ENCODE measurements at places on chromosomes 3 and 15.

DNA sequence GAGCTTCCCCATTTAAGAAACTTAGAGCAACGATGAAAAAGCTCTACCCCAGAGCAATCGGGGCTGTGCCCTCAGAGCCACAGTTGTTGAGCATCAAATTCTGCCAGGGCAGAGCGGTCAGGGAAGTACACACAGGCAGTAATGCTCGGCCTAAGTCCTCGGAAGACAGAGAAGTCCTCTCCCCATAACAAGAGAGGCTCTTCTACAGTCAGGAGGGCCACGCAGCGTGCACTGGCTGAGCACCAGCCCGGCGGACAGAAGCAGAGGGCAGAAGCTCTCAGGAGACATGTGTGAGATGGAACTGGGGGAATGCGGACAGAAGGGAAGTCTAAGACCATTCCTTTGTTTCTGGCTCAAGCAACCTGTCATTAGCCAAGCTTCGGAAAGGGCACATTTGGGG is 95.9 kb downstream of the XXYLT1 start:
- DNase-seq, result no peak

DNA sequence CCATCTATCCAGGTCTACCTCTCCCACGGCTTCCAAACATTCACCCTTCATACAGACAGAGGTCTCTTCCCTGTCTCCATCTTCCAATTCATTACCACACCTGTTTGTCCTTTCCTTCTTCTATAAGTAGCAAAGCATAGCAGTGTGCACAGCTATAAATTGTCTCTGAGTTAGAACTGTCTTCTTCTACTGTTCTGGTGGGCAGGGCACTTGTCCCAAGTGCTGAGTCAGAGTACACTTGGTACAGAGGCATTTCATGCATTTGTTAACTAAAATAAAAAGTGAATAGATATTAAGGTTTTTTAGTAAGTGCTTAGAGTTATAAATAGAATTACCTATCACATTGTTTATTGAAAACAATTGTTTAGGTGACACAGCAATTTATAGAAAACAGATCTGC is 150.1 kb upstream of the CCDC54 start:
- DNase-seq, result no peak

- DNase-seq, result no peak
Observed at GRCh38 chr3:78148986-78149717, 1109.3 kb downstream of the ROBO2 start.

DNA sequence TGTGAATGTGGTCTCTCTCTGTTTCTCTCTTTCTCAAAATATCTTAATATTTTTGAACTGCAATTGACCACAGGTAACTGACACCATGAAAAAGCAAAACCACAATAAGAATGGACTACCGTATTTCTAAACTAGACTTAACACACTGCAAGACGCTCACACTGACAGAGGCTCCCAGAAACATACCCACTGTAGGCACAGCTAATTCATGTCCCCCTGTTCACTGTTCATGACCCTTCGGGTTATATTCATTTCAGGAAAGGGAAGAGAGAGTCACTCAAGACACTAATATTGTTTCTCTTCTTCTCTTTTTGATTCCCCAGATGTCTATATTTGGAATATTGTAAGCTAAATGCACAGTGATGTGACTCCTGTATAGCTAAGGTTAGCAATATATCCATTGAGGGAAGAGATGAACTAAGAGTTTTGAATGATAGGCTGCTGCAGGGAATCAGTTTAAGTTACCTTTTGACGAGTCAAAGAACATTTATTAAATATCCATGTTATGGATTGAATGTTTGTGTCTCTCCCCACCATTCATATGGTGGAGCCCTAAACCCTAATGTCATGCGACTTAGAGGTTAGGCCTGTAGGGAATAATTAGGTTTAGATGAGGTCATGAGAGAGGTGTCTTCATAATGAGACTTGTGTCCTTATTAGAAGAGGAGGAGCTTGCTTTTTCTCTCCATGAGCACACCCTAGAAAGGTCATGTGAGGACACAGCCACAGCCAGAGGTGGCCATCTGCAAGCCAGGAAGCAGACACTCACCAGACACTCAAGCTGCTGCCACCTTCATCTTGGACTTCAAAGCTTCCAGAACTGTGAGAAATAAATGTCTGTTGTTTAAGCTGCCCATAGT is 216.6 kb upstream of the GRM7 start:
- peak; percentile 25 for DNase-seq

- DNase-seq, result peak; percentile 29
Observed at GRCh38 chr3:142498397-142499180, 50.8 kb upstream of the XRN1 start.

DNA sequence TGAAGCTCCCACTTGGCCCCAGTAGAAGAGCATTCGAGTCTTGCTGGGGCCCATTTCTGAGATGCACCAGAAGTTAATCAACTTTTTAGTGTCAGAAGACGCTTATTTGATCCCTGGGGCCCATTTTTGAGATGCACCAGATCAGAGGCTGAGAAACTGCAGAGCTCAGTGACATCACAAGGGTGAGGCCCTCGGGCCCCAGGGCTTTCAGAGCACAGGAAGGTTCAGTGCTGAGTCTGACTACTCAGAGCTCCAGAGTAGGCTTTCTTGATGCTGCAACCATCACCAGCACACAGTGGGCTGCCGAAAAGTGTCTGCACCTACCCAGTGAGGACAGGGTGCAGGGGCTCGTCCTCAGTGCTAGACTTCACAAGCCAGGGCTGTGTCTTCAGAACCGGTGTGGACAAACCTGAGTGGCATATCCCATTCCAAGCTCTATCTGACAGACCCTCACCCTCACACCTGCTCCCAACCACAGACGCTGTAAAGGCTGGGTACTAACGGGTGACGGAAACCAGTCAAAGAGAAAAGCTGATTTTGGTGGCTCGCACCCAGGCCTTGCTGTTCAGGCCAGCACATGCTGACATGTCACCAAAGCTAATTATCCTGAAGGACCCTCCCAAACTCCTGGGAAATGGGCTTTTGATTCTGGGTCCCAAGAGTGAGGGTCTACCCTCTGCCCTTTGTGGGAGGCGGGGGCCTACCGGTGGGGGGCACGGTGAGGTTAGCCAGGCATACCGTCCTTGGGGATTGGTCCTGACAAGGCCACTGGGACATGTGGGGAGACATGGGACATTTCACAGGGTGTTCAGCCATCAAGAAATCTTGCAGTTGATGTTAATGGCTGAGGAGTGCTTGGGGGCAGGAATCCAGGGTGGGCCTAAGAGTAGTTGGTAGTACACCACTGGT is 83.0 kb downstream of the PDCD6IP start:
- DNase-seq, result no peak

- DNase-seq, result peak; percentile 3
Observed at GRCh38 chr3:131846296-131846924, 188.4 kb downstream of the CPNE4 start.

DNA sequence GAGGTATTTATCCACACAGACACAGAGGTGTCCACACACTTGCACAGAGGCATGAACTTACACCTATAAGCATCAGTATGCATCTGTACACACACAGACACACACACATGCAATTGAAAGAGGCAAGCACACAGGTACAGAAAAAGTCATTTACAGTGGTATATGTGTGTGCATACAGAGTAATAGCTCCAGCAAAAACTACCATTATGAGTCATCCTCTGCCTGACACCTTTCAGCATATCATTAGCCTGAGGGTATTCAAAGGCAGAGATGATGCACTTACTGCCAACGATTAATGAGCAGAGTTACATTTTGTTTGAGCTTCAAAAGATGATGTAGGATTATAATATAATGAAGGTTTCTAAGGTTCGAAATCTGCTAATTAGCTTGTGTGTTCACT is 100.3 kb upstream of the TPRG1 start:
- no peak for DNase-seq

DNA sequence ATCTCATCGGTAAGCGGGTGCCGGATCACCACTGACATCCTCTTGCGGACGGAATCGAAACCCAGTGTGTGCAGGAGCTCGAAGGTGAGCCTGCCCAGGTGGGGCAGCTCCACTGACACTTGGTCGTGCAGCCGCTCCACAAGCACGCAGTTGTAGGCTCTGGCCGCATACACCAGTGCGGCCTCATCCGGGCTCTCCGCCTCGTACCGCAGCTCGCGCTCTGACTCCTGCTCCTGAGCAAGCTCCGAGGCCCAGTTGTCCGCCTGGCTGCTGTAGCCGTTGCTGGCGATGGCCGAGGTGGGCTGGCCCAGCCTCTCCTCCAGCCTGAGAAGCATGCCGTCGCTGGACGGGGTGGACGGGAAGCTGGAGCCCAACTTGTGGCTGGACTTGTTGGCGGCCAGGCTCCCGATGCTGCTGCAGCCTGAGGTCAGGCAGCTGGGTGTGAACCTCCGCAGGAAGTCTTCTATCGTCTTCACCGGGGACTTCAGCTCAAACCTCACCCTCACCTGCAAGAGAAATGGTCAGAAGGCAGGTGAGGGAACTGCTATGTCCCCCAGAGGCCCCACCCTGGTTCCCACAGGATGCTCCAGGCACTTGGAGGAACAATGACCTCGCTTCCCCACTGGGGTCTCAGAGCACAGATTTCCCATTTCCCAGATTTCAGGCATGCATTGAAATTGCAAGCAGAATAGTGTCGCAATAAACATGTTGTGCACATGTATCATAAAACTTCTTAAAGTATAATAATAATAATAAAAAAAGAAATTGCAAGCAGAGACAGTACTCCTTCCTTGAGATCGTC is 149.2 kb downstream of the ATP10A start:
- no peak for DNase-seq

DNA sequence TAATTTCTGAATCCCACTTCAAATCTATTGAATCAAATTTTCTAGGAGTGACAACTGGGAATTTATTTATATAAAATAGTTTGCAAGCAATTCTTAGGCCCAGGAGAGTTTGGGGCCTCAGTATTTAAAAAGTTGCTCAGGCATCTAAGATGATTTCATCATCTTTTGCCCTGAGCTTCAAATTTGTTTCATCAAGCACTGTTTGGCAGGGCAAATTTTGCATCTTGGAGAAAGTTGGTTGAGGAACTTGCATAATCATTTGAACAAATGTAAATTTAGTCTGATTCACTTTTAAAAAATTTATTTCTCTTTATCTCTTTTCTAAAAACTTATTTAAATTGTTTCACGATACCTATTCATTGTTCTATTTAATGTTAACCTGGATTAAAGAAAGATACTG is 702.8 kb downstream of the SI start:
- DNase-seq, result no peak

DNA sequence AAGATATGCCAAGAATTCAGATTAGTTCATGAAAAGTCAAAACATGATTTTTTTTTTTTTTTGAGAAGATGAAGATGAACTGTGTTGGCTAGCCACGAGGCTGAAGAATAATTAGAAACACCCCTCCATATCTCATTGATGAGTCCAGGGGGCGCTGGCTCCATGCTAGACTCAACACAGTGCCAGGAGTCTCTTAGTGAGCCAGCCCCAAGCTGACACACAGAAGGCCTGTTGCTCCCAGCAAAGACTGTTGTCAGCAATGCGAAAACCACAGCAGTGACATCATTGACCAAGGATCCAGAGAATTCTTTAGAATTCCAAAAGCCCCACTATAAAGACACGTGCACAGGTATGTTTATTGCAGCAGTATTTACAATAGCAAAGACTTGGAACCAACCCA is 185.2 kb downstream of the ANXA2 start:
- no peak for DNase-seq

DNA sequence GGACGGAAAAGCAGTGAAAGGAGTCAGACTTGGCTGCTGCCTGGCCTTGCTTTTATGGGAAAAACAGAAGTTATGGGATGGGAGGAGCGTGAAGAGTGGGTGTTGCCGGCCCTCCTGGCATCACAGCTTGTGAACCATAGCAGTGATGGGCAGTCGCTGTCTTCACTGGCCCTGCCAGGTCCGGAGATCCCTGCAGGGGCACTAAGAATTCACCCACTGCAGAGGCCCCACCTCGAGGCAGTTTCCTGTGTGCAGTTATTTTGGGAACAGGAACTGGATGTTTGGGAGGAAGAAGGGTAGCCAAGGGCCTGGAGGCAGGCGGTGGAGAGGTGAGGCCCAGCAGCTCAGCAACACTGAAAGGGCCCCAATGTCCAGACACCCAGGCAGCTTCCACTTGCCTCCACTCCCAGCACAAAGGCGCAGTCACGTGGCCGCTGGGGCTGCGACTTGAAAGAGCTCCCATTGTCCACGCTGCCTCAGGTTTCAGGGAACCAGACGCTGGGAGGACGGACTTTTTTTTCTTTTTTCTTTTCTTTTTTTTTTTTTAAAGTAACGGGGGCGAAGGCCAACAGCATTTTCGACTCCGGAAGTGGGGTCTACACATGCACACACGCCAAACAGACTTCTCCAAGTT is 255.6 kb downstream of the ZNF621 start:
- DNase-seq, result no peak

GRCh38 chr15:48017747-48018146 is 103.0 kb upstream of the SLC24A5 start:
- DNase-seq, result no peak

DNA sequence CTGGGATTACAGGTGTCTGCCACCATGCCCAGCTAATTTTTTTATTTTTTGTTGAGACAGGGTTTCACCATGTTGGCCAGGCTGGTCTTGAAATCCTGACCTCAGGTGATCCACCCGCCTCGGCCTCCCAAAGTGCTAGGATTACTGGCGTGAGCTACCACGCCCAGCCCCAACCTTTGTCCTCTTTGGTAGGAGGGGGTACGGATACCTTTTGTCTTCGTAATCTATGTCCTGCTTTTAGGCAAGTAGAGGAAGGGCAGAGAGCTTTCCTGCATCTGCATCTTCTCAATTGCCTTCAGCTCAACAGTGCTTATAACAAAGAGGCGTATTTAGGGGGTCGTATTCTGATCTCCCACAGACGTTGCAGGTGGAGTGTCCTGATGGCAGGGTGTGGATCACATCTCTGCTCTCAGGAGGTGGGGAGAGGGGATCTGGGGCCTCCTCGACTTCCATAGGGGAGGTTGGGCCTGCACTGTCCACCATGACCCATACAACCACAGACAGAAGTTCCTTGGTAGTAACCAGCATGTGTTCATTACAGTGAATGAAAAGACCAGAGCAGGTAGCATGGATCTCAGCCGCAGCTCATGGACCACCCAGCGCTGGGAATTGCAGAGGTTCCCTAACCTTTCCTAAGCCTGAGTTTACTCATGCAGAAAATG is 21.4 kb upstream of the KCTD6 start:
- DNase-seq, result no peak

- DNase-seq, result no peak
Observed at GRCh38 chr3:190614226-190615059, 100.6 kb downstream of the IL1RAP start.

- DNase-seq, result no peak
Observed at GRCh38 chr3:23797491-23797890, 8.3 kb upstream of the UBE2E1 start.

DNA sequence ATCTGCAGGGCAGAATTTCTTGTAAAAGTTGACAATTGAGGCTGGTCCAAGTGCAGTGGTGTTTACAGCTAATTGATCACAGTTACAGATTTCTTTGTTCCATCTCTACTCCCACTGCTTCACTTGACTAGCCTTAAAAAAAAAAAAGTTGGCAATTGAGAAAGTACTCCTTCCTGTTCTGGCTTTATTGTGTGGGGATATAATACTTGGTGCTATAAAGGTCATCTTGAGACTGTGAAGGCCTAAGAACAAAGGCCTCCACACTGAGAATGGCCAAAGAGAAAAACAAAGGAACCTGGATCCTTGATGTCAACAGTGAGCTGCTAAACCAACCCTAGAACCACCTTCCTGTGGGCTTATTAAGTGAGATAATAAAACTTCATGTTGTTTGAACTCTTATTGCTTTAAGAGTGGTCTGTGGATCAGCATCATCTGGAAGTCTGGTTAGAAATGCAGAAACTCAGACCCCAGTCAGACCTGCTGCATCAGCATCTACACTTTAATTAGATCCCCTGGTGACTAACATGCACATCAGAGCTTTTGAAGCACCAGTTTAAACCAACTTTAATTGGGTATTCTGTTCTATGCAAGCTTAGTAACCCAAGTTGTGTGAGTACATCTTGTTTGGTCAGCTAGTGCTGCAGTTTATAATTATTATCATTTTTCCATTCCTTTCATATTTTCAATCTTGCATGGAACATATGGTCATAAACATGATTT is 55.2 kb downstream of the TMOD3 start:
- no peak for DNase-seq

All from GM20000 (cell line).